ENCODE measurements at places on chromosomes 13 and 19.

DNA sequence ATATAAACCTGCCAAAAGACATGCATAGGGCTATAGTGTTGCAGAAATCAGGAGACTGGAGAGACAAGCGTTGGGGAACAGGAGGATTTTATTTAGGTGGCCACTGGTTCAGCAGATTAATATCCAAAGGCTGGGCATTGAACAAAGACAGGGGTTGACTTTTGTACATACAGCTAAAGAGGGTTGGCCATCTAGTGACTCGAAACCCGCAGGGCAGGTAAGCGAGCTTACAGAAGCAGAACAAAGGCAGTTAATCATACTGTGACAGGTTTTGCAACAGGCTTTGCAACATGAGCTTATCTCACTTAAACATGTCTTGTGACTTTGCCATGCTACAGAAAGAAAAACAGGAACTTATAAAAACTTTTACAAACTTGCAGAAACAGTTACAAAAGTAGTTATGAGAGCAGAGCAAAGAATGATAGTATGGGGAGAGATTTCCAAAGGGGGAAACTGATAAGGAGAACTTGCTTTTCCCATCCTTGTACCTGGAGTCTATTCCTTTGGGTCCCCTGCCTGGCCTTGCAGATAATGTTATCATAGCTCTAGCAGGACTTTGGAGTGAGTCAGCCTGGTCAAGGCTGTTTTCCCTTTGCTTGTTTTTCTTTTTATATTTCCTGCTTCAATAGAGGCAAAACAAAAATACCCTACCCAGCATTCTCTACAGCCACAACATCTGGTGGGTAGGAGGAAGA, 234.2 kb downstream of the PCDH17 start:
- DNase-seq, result no peak

DNA sequence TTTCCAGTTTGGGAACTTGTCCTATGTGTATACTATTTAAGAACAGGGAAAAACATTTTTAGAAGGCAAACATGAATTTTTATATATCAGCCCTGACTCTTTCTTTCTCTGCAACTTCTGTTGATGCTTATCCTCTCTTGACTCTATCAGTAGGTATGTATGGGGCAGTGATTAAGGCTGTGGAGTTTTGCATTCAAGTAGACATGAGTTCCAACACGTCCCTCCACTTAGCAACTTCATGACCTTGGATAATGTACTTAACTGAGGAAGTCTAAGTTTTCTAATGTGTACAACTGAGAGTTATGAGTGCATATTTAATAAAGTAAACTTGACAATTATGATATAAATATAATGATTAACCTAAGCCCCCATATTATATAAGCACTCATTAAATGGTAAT, 414.6 kb downstream of the TDRD3 start:
- DNase-seq, result no peak

DNA sequence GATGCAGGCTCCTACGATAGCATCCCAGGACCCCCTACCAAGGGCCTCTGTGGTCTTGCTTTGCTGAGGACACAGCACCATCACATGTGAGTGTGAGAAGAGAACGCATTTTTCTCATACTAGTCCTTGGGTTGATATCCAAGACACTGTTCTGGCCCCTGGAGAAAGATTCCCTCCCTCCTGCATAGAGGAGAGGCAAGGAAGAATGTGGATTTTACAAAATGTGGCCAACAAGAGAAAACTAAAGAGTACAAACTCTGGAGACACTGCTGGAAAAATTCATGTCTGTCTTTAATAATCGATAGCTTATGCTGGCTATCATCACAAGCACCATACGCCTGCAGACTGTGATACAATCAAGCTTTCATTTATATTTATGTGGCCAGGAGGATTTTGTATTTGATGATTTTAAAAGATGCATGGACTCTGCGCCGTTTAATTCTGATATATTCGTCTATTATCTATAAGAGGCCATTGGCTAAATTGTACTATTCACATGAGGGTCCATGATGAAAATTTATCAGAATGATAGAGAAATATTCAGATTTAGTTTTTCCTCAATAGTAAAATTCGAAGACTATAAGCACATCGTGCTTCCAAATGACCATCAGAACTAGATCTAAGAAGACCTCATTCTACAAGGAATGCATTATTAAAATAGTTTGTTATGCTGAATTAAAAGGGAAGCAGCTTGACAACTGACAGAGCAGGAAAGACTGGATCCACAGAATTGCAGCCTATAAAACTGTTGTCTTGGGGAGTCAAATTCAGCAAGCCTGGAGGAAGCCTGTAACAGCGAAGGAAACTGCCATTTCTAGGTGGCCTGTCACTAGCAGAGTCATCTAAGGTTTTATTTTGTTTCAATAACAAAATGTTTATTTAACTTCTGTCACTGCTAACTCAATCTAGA, 578.7 kb downstream of the DIAPH3 start:
- DNase-seq, result no peak

DNA sequence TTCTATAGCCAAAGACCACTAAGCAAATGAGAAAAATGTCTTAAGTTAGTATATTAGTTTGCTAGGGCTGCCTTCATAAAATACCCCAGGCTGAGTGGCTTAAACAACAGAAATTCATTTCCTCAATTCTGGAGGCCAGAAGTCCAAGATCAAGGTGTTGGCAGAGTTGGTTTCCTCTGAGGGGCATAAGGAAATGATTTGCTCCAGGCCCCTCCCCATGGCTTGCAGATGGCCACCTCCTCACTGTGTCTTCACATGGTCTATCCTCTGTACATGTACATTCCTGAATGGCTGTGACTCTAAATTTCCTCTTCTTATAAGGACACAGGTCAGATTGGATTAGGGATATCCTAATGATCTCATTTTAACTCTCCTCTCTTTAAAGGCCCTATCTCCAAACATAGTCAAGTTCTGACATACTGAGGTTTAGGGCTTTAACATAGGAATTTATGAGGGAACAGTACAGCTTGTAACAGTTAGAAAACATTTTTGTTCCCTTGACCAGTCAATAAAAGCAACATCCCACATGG, 307.4 kb downstream of the DIAPH3 start:
- DNase-seq, result no peak

DNA sequence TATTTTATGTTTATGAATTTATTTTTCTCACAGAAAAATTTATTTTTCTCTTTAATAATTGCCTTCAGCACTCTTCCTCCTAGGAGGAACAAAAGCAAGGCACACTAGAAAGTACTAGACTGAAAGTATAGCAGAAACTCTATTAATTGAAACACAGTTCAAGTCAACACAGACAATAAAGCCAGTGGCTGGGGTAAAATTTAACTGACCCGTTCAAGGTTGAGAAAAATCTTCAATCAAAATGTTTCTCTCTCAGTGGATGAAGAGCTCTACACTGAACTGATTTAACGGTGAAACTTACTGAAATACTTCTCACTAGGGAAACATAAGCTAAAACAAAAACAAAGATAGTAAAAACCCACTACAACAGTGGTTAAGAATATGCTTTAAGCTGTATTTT, 230.1 kb upstream of the MIR17HG start:
- no peak for DNase-seq

DNA sequence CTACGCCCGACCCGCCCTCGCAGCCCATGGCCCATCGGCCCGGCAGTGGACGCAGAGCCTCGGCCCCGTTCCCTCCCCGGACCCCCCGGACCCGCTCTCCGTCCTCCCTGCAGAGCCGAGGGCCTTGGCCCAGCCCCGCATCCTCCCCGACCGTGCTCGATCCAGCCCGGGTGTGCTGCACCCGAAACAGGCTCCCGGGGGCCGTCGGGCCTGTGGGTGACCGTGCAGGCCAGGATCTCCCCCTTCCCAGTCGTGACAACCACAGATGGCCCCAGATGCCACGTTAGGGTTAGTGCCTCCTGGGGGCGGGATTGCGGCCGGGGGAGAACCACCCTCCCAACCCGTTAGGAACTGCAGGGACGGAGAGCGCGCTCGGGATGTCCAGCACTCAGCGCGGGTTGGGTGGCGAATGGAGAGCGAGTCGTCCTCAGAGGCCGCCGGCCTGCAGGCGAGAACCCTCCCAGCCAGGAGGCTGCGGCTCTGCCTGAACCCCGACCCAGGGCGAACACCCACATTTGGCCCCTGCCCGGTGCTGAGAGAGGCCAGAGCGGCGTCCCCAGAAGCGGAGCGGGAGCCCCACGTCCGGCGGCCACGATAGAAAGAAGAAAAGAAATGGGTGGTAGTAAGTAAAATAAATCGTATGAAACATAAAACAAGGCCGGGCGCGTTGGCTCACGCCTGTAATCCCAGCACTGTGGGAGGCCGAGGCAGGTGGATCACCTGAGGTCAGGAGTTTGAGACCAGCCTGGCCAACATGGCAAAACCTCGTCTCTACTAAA, 6.7 kb upstream of the MADCAM1 start:
- no peak for DNase-seq

DNA sequence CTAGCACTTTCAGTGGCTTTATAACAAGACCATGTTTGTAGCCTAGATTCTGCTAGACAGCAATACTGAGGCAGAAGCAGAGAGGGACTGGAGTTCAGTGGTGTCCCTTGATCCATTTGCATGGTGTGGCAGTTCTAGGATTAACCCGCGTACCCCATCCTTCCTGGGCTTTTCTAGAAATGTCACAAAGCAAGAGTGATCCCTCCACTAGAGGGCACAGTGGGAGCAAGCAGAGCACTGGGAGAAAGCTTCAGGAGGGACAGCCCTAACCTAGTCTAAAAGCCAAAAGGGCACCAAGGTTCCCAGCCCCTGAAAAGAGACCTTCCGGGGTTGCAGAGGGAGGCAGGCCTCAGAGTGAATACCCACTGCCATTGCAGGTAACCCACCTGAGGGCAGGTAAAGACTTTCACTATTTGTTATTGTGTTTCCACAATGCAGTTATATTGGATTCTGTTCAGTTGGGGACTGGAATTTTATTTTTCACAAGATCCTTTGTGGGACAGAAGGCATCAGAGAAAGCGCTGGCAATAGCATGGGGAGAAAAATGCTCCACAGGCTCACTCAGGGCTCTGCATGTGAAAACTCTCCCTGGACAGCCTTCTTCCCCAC, 170.6 kb downstream of the FLT1 start:
- DNase-seq, result peak; percentile 78

DNA sequence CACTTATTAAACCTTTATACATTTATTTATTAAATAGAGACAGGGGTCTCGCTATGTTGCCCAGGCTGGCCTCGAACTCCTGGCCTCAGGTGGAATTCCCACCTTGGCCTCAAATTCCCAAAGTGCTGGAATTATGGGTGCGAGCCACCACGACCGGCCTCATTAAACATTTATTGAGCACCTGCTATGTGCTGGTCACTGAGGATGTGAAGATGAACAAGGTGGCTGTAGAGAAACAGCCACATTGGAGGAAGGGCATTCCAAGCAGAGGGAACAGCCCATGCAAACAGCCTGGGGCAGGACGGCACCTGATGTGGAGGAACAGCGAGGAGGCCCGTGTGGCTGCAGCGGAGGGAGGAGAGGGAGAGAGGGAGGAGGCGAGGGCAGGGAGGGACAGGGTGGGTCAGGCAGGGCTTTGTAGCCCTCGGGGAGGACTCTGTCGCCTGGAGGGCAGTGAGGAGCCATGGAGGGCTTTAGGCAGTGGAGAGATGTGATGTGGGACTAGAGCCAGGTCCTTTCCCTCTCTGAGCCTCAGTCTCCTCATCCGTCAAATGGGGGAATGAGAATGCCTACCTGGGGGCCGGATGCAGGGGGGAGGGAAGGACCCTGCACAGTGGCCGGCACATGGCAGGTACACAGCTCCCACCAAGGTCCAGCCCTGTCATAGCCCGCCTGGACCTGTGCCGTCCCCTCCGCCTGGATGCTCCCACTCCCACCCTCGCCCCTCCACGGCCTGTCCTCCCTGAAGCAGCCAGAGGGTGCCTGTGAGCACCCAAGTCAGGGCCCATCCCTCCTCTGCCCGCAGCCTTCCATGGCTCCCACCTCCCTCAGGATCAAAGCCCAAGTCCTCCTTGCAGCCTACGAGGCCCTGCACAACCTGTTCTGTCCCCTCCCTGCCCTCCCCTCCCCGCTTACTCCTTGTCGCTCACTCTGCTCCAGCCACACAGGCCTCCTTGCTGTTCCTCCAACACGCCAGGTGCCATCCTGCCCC, 21.5 kb upstream of the NFIC start:
- no peak for DNase-seq

DNA sequence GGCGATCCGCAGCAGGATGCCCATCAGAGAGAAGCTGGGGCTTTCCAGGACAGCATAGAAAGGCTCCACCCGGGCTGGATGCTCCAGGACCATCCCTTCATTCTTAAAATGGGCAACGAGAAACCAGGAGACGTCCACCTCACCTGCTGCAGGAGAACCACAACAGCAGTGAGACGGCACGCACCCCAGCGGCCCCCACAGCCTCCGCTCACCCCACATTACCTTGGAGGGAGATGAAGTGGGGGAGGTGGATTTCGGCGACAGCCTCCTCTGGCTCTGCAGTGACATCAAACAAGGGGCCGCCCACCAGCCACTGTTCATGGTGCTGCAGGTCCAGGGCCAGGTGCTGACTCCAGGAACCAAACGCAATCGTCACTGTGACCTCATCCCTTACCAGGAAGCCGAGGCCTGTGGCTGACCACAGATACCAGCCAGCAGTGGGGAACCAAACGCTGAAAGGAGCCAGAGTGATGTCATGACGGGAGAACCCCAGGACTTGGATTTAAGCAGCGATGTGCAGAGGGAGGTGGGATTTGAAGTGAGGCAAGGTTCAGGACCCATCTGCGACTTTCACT, 25.1 kb downstream of the CARD8 start:
- no peak for DNase-seq

GRCh38 chr13:67416047-67416925, 186.2 kb upstream of the PCDH9 start:
- DNase-seq, result no peak

DNA sequence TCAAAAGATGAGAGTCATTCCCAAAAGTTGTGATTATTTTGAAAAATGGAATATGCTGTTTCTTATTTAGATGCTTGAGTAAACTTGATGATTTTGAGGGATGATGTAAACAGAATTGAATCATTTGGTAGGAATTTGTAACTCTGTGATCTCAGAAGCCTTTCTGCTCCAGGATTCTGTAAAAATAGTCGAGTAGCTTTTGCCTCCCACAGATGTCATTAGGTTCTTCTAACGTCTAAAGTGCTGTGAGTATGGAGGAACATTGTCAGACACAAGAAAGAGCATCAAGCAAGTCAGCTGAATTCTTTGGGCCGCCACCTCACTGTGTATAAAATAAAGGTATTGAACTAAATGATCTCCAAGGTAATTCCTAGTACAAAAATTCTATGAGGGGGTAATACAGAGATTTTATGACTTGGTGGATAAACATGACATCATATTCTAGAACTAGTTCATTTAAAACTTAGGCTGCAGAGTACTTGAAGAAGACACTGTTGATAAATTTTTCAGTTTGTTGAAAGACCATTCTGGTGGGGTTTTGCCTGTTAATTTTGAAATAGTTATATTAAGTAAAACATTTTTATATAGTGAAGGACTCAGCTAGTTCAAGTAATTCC, 1.4 kb upstream of the GPR183 start:
- DNase-seq, result no peak

- no peak for DNase-seq
These were observed 500 bp downstream of the SMIM24 start for GRCh38 chr19:3479834-3480215.

DNA sequence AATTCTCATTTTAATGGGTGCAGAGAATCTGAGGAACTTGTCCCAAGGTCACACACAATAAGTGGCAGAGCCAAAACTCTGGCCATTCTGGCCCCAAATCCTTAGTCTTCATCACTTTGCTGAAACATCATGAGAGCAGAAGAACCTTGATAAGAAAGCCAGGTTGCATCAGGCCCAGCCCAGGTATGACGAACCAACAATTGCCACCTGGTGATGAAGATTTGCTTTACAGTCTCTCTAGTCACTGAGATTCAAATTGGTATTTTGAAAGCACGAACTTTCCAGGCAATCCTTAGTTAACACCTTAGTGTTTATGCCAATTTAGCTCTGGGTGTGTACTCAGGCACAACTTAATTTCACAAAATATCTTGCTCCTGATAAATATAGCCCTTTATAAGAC, 502.7 kb upstream of the HTR2A start:
- DNase-seq, result no peak

- DNase-seq, result peak; percentile 92
These were observed 83.9 kb downstream of the GNG7 start for GRCh38 chr19:2618611-2619010.
